Activated naive CD4-positive, alpha-beta T cell (primary cell): ENCODE measurements at places on chromosomes 11 and 22.

DNA sequence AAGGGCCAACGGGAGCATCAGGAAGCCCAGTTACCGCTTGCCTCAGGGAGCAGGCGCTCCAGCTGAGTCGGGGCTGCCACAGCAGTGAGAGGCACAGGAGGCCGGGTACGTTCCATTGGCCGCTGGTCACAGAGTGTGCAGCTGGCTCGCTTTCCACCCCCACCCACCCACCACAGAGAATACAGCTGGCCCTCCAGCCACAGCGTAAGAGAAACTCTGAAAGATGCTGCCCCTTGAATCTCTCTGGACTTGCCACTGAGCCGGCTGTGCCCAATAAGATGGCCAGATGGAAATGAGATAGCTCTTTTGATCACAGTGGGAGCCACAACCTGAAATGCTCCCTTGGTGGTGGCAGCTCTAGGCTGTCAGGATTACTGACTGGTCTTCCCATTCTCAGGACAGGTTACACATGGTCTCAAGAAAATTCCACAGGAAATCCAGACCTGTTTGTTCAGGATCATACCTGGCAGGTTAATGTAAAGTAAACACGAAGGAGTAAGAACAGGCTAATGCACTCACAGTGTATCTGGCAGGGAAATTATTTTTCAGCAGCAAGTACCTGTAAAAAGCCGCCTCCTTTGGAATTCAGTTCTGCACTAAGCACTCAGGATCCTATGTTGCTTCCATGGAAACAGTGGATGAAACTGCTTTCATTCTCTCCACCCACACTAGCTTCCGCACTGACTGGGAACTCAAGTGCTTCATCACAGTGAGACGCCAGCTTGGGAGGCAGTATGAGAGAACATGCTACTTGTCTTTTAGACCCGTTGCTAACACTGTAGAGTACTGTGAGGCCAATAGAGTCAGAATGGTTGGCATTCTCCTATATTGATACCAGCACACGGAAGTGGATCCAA, 16.5 kb downstream of the SIAE start:
- DNase-seq = no peak

GRCh38 chr11:62702246-62702645, 5.0 kb downstream of the BSCL2 start:
- no peak for DNase-seq

- no peak for DNase-seq
Observed at GRCh38 chr22:25959818-25960774, 209.2 kb upstream of the SEZ6L start.

DNA sequence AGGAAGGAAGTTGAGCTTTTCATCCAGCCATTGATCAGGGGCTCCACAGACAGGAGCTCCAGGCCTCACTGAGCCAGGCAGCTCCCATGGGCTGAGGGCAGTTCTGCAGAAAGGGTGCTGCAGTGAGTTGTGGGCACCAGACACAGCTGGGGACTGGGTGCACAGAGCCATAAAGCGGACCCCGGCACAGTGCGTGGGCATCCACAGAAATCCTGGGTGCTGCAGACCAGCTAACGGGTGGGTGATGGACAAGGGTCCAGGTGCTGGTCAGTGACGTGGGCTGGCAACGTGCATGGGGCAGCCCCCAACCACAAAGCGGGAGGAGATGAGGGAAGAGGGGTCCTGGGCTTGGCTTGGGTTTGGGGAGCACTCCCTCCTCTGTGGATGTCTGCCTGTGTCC, 19.4 kb upstream of the GAL start:
- DNase-seq = no peak

GRCh38 chr22:21866833-21867527, 465 bp downstream of the MAPK1 start:
- DNase-seq = no peak

DNA sequence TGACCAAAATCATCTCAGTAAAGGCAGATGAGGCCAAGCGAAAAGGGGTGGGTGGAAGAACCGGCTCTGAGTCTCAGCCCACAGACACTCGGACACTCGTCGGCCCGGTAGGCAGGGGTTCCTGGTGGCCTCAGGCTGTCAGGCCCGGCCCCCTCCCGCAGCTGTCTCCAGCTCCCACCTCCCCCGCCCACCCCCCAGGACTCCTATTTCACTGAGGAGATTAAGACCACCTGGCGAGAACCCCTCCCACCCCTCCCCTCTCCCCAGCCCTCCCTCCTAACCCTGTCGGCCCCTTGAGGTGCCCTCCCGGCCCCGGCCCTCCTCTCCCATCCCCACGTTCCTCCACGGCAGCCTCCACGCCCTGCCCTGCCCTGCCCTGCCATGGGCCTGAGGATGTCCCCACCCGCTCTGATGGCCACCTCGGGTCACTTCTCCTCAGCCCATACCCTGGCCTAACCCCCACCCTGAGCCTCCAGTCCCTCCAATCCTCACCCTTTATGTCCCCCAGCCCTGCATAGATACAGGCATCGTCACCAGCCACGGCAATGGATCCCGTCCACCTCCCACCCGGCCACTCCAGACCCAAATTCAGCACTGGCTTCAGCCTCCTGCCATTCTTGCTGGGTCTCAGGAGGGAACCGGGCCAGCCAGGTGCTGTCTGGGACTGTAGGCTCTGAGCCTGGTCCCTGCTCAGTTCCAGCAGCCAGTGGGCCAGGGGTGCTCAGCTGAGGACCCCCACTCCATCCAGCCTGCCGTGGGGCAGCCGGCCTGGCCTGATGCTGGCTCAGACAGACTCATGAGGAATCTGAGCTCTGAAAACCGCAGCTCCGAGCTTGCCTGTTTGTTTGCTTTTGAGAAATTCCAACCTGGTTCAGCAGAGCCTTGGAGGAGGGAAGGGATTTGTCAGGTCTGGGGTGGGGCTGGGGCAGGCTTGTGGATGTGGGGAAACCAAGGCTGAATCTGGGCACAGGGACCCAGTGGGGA, 9.8 kb upstream of the TBX1 start:
- DNase-seq = no peak

- no peak for DNase-seq
Observed at GRCh38 chr11:122804161-122804560, 34.1 kb upstream of the CRTAM start.

DNA sequence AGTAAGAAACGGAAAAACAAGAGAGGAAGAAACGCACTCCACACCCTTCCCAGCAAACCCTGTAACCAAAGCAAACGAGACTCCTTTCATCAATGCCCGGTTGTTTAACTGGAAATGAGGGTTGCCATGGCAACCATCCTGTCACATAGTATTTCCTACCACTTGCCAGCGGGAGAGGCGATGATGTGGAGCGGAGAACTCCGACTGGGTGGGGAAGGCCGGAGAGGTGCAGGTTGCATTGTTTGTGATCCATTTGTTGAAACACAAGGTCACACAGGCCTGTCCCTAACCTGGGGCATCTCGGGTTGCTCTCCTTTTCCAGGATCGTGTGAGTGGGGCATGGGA, 609.9 kb downstream of the BUD13 start:
- no peak for DNase-seq

- DNase-seq = no peak
Observed at GRCh38 chr22:48382197-48382596, 1445.5 kb downstream of the BRD1 start.
